Fibroblast of gingiva (primary cell): ENCODE measurements at places on chromosomes 2 and 18.

GRCh38 chr2:234952270-234953115 is 676 bp downstream of the SH3BP4 start:
- DNase-seq = no peak

- no peak for DNase-seq
Measured at GRCh38 chr2:148616662-148617061, 27.9 kb upstream of the EPC2 start.

DNA sequence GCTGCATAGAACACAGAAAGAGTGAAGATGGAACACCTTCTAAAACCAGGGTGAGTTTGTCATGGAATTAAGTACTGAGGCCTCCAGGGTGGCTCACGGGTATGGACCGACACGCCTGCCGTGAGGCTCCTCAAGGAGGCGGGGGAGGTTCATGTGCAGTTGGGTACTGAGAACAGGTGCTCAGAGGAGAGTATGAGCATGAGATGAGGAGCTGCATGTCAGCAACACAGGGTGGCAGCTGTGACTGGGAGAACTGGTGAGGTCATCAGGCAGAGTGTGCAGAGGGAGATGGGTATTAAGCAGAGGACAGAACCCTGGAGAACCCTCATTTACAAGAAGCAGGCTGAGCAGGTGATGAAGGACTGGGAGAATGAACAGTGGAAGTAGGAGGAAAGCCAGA is 63.2 kb upstream of the KLHL29 start:
- no peak for DNase-seq

- DNase-seq = no peak
Measured at GRCh38 chr18:58348951-58349350, 279.9 kb downstream of the ALPK2 start.

- DNase-seq = no peak
Measured at GRCh38 chr2:140891614-140892212, 1239.1 kb downstream of the LRP1B start.

DNA sequence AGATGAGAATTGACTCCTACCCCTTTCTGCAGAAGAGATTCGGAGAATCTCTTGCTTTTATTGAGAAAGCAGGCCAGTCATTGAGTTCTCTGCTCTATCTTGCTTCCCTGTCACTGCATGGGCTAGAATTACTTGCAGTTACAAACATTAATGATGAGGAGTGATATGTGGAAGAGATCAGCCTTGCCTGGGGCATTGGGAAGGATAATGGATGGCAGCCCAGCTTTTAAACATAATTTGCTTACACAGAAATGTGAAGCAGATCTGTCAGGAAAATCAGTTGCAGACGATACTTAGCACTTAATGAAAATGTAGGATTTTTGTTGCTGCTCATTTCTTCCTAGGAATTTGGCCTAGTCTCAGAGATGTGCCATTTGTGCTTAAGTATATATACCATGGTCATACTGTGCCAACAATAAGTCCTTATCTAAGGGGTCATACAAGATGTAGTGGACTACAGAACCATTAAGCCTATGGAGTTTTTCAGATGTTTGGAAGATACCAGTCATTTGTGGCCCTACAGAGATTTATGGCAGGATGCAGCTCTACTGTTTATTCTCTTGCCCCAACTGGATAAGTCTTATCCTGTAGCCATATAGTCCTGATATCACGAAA is 92.7 kb downstream of the XRCC5 start:
- DNase-seq = no peak

GRCh38 chr2:41933046-41933420 is 114.8 kb upstream of the PKDCC start:
- no peak for DNase-seq

GRCh38 chr2:42809131-42809818 is 16.9 kb upstream of the HAAO start:
- no peak for DNase-seq

GRCh38 chr2:50402654-50402960 is 629.3 kb downstream of the NRXN1 start:
- no peak for DNase-seq

GRCh38 chr2:61179701-61180639 is 18.0 kb downstream of the C2orf74 start:
- DNase-seq = peak; percentile 82

- DNase-seq = no peak
Measured at GRCh38 chr2:84247532-84247931, 211.5 kb downstream of the SUCLG1 start.

GRCh38 chr2:18304849-18305248 is 255.6 kb downstream of the RDH14 start:
- no peak for DNase-seq

DNA sequence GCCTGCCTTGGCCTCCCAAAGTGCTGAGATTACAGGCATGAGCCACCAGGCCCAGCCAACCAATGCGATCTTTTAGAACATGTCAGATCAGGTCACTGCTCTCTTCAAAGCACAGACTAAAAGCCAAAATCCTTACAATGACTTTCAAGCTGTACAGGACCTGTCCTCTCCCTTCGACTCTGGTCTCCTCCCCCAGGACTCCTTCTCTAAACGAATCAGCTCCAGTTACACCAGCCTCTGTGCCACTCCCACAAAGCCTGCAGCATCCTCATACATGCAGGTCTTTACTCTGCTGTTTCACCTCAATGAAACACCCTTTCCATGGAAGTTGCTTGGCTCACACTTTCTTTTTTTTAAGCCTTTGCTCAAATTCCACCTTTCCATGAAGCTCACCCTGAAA is 436.0 kb downstream of the METTL4 start:
- no peak for DNase-seq

GRCh38 chr2:98463081-98463481 is 18.4 kb downstream of the INPP4A start:
- no peak for DNase-seq

DNA sequence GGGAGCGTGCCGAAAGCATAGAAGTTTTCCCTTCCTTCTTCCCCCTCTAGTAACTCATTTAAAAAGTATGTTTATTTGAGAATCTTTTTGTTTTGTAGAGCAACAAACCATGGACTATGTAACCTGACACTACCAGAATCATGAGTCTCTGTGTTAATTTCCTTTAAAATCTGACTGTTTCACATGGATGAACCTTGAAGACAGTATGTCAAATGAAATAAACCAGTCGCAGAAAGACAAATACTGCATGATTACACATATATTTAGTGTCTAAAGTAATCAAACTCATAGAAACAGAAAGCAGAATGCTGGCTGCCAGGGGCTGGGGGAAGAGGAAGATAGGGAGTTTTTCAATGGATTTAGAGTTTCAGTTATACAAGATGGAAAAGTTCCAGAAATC is 32.3 kb downstream of the PTPN2 start:
- peak; percentile 60 for DNase-seq

DNA sequence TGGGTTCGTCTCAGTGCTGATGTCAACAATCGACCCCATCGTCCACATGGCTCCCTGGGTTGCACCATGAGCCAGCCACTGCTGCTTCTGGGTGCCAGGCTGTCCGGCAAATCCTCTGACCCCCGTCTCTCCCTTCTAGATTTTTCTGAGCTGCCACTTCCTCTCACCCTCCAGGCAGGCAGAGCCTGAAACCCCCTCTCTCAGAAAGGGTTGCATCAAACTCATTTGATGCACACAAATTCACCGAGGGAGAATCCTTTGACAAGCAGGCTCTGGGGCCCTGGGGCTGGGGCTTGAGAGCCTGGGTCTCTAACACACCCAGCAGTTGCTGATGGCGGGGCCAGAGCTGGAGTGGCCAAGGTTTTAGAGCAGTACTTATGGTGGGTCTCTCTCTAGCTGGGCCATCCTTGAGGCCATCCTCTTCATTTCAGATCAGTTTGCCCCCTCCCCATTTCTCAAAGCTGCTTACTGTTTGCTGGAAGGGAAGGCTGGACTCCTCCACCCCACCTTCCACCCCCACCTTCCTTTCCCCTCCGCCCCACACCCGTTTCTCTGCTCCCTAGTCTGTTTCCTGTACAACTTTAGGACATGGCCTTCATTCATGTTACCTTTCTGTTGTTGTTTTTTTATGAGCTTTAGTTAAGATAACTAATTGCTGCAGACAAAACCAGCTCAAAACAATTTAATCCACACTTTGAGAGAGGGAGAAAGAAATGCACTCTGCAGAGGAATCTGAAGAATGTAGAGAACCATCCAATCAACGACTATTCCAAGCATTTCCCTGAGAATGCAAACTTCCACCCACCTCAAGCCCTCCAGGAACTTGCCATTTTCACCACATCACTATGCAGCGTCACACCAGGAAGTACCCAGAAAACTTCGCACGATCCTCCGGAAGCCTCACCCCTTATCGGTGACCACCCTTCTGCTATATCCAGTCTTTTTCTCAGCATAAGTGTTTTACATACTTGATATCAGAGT is 69.5 kb downstream of the ARL4C start:
- peak; percentile 46 for DNase-seq

DNA sequence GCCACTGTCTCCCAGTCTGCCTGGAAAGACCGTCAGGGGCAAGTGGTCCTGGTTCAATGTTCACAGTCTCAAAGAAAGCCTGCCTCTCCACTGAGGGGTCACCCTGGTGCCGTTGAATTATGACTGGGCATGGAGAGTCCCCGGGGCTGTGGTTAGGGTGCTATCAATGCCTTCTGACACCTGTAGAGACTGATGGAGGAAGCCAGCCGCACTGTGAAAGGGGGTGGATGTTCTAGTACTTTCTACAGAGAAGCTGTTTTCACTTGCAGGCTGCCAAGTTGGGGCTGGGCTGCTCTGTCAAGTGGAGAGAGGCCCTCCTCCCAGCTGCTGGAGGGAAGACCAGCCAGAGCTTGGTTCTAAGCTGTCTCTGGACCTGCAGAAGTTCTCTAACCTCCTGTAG is 80.5 kb downstream of the BCL2L11 start:
- no peak for DNase-seq

GRCh38 chr18:68965817-68966216 is 167.9 kb downstream of the CCDC102B start:
- DNase-seq = no peak

GRCh38 chr2:171564463-171564862 is 42.2 kb downstream of the CYBRD1 start:
- no peak for DNase-seq

DNA sequence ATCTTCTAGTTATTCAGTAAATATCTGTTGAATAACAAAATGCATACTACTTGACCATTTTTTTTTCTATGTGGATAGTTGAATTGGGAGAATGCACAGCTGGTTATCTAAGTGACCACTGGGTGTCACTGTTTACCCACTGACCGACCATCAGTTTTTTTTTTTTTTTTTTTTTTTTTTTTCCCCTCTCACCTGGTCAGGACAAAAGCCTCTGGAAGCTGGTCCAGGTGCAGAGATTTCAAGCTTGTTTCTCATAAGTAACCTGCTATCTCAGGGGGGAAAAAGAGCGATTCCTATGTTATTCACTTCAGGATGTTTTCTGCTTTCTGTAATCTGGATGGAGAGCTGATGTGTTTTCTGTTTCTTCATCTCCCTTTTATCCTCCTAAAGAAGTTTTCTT is 256.0 kb downstream of the DCDC2C start:
- no peak for DNase-seq

DNA sequence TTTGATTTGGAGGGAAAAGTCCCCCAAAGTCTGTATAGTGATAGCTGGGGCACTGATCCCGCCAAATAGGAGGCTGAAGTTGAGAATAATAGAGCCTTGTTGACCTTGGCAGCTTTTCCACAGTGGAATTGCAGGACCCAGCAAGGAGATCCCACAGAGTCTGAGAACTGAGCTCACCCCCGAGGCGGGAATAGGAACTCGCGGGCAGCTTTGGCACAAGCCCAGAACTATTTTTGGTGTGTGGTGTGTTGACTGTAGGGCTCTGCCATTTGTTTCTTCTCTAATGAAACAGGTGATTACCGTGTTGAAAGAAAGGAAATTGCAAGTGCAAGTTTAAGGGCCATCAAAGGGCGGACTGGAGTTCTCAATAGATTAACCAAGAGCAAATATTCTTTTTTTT is 34.0 kb downstream of the SH3RF3 start:
- peak; percentile 36 for DNase-seq

DNA sequence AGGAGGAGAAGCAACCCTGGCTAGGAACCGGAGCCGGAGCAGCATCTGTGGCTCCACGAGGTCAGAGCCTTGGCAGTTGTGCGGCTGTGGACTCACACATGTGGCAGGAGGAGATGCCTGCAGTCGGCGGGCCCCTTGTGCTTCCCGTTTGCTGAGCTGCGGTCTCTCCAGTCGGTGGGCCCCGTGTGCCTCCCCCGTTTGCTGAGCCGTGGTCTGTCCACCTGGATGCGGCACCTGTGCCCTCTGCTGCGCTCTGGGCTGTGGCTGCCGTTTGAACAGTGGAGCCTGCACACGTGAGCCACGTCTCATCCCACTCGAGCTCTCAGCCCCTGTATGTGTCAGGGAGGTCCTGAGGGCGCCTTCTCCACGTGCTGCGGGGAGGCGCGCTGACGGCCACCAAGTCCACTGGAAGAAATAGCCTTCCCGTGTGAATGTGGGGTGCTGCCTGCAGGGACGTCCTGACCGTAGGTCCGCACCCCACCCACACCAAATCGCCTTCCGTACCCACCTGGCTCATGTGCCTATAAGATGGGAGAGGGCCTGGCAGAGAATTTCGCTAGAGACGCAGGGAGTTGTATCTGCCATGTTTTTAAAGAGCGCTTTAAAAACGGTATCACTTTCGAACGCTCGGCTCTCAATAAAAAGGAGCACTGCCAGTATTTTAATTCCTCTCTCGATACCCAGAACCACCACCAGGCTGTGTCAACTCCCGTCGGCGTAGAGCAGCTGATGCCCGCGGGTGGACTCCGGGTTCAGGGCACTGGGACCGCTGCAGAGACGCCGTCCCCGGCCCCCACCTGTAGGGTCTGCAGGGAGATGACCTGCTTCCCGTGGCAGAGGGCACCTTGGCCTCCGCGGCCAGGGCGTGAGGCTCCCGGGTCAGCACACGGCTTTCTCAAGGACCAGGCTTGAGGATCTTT is 117.0 kb downstream of the NFATC1 start:
- DNase-seq = no peak

GRCh38 chr2:224570328-224570993 is 14.7 kb downstream of the CUL3 start:
- peak; percentile 91 for DNase-seq

DNA sequence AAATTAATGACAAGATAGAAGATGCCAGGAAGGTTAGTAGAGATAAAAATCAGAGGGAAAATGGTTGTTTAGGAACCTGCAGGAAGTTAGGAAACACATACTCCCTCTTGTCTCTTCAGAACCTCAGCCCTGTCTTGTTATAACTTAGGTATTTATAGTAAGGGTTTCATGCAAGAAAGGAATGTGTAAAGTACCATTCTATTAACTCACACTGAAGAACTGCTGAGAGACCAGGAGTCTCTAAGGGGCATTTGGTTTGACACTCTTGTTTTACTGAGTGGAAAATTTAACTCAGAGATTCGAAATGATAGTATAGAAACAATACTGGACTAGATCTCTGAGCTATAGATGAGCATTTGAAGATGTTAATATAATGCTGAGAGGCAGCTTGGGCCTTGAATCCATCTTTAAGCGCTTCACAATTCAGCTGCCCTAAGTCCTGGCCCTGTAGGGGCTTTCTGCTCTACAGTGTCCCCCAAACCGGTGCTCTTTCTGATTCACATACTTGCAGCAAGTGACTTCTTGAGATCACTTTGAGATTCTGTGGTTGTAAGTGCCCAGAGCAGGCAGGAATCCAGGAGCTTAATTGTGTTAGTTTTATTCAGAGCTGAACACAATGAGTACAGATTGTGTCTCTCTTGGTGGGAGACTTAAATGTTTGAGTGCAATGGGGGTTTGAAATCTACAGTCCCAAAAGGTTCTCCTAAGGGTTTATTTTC is 235.0 kb upstream of the RGPD4 start:
- no peak for DNase-seq

- no peak for DNase-seq
Measured at GRCh38 chr2:96412307-96413258, 77.0 kb downstream of the NCAPH start.

- DNase-seq = no peak
Measured at GRCh38 chr2:80008596-80008995, 296.0 kb downstream of the LRRTM1 start.

GRCh38 chr2:204670124-204670523 is 124.8 kb downstream of the PARD3B start:
- no peak for DNase-seq

GRCh38 chr18:40553029-40553428 is 1402.0 kb upstream of the PIK3C3 start:
- no peak for DNase-seq
